ENCODE measurements at places on chromosomes 16 and 17. TPM values are rescaled to one million over a fixed set of nuclear protein-coding genes. Genes with fewer than 3 reads are reported as not detected.

DNA sequence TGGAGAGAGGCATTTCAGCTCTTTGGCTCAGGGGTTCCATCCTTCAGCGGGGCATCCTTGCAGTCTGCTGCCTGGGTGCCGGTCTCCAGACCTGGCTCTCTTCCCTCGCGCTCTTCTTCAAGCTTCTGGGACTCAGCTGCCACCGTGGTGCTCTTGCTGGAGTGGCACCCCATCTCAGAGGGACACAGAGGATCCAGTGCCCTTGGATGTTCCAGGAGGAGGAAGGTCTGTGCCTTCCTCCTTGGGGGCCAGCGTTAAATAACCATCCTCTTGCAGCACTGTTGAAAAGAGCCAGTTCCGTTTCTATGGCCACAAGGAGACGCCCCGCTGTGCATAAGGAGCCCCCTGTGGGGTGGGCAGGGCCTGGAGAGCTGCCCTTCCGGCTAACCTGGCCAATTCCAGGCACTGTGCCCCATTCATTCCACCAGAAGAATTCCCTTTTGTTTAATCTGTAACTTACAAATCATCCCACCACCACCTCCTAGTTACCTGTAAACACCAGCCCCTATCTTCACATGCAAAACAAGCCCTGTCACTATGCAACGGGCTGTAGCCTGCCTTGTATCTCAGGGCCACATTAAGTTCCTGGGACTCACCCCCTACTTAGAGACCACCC lies 8.6 kb downstream of the CHD9NB start:
- DNase-seq = peak; percentile 67

GRCh38 chr17:9138161-9138717 lies 116.9 kb downstream of the NTN1 start:
- DNase-seq = peak; percentile 74

GRCh38 chr17:14317383-14317782 lies 16.5 kb downstream of the HS3ST3B1 start:
- DNase-seq = no peak

DNA sequence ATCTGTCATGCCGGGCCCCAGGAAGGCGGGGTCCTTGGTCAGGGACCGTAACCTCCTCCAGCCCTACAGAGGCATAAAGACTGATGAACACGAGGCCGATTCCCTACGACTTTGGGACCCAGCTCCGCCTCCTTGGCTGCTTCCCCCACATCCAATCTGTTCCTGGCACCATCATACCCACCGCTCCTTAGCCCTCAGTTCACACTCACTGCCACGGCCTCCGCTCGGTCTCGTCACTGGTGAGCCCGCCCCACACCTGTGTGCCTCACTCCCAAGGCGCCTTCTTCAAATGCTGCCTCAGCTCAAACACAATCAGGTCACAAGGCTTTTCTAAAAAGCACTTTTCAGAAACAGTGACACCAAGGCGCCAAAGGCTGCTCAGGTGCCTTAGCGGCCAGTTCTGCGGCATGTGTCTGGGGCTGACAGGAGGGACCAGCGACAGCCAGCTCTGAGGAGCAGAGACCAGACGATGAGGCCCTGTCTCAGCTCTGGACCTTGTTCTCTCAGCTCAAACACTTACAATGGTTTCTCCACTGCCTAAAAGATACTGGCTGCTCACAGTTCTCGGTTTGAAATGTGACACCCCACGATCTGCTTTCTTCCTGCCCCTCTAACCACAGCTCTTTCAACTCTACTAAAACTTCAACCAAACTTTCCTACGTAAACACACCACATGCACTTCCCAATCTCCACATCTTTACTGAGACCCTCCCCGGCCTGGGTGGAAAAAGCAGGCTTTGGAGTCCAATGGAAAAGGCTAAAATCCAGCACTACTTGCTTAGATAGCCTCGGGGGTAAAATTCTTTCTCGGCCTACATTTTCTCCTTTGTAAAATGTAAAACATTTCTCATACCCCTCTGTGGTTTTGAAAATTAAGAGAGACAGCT lies 33.2 kb downstream of the CYB5D2 start:
- DNase-seq = no peak

DNA sequence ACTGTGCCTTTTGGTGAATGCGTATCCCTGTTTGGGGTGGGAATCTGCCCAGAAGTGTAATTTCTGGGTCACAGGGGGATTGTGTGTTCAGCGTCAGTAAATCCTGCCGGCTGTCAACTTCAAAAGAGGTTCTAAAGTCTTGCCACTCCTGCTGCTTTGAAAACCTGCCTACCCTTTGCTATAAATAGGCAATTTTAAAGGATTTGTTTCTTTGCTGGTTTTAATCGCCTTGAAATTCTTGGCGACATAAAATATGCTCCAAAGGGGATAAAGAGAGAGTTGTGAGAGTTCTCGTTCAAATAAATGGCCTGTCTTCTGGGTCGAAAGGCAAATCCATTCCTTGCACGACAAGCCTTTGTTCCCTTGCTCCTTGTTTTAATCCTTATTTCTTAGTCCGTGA lies 143.4 kb downstream of the IRF8 start:
- no peak for DNase-seq

- DNase-seq = no peak
Observed at GRCh38 chr17:79073016-79073705, 1.5 kb upstream of the ENGASE start.

DNA sequence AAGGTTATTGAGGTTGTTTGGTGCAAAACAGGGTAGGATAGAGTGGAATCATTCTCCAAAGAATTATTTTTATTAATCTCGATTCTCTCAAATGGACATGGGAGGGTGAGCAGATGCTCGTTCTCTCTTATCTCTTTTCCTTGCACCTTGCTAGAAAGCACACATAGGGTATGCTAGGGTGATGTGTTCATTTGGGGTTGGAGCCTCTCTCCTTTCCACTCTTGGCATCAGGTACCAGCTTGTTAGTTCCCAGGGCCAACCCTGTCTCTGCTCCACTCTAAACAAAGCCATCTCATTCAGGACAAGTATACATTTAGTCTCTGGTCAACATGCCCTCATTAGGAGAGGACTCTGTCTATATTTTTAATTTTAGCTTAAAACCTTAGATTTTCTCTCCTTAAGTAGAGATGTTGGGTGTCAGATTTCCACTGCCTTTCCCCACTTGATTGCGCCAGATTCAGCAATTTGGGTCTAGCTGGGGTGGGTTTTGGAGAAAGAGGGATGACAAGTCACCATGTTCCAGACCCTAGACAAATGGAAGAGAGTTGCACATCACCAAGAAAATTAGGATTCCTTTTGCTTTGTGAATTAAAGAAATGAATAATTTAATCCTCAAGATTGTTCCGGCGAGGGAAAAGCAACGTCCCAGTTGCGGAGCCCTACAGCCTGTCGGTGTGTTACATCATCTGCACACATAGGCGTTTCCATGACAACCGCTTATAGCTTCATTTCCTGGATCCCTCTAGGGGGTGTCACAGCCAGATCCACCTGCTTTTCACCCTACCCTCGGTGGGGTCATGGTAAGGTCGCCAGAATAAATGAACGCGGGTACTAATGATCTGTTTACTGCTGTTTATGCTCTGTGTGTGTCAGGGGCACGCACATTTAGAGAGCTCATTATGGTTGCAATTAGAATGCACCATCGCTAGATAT lies 41.6 kb downstream of the SNX11 start:
- DNase-seq = peak; percentile 88

- no peak for DNase-seq
Observed at GRCh38 chr16:53007095-53007494, 45.6 kb downstream of the CHD9NB start.

GRCh38 chr17:29905879-29906167 lies 24.2 kb downstream of the SSH2 start:
- DNase-seq = no peak

GRCh38 chr16:85931596-85932402 lies 32.8 kb downstream of the IRF8 start:
- DNase-seq = no peak

DNA sequence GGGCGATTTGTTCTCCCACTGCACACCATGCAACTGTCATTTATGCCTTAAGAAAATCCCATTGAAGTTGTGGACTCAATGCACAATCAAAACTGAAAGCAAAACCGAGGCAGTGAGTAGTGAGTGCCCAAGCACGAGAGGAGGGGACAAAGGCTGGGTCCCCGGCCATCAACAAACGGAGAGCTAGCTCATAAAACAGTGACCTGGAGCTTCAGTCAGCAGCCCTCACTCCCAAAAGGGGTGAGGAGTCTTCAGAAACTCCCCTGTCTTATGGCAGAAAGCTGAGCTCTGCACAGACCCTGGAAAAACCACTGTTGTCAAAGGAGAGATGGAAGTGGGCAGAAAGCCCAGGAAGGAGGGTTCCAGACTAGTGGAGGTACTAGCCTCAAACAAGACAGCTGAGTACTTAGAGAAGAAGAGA lies 96.9 kb downstream of the ADCY9 start:
- no peak for DNase-seq

ALOX15 gene
- 0.13 TPM for total RNA-seq

NATD1 gene
- total RNA-seq = 0.75 TPM

FHOD1 gene
- 96.4 TPM for total RNA-seq
